Activated T-helper 1 cell treated with anti-CD3 and anti-CD28 coated beads, Interleukin-2, amount 50 U/mL, for 16 hours (primary cell): ENCODE measurements at places on chromosomes 3 and 15.

- DNase-seq = no peak
Observed at GRCh38 chr15:40190591-40190990, 29.7 kb downstream of the BUB1B start.

DNA sequence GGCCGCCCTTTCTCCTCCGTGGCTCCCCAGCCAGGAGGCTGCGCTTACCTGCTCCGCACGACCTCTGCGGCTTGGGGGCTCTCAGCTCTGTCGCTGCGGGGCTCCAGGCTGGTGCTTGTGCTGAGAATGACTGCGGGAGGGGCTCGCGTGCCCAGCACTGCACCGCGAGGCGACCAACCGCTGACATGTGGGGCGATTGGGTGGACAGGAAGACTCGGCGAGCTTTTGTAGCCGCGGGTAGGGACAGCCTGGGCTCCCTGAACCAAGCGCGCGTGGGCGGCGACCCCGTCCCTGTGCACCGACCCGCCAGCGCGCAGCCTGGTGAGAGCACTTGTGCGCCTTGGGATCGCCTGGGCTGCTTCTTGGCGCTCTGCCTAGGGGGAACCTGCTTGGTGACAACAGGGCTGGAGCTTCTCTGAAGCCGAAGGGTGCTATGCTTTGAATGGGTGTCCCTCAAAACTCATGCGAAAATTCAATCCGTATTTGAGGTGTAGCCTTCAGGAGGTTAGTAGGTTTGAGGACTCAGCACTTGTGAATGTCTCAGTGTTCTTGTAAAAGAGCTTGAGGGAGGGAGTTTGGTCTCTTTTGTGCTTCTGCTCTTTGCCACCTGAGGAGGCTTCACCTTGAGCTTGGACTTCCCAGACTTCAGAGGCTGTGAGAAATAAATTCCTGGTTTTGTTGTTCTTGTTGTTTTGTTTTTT lies 50.4 kb downstream of the IL12A start:
- no peak for DNase-seq

GRCh38 chr3:16109929-16110328 lies 64.6 kb upstream of the GALNT15 start:
- DNase-seq = no peak

GRCh38 chr3:87410110-87410509 lies 133.7 kb upstream of the POU1F1 start:
- DNase-seq = no peak

GRCh38 chr3:55884491-55885285 lies 397.6 kb upstream of the WNT5A start:
- no peak for DNase-seq

- DNase-seq = no peak
Observed at GRCh38 chr3:64837986-64838735, 150.4 kb upstream of the ADAMTS9 start.

- no peak for DNase-seq
Observed at GRCh38 chr3:188507244-188507720, 353.3 kb downstream of the LPP start.

GRCh38 chr3:195895861-195896360 lies 12.4 kb downstream of the TNK2 start:
- peak; percentile 58 for DNase-seq

DNA sequence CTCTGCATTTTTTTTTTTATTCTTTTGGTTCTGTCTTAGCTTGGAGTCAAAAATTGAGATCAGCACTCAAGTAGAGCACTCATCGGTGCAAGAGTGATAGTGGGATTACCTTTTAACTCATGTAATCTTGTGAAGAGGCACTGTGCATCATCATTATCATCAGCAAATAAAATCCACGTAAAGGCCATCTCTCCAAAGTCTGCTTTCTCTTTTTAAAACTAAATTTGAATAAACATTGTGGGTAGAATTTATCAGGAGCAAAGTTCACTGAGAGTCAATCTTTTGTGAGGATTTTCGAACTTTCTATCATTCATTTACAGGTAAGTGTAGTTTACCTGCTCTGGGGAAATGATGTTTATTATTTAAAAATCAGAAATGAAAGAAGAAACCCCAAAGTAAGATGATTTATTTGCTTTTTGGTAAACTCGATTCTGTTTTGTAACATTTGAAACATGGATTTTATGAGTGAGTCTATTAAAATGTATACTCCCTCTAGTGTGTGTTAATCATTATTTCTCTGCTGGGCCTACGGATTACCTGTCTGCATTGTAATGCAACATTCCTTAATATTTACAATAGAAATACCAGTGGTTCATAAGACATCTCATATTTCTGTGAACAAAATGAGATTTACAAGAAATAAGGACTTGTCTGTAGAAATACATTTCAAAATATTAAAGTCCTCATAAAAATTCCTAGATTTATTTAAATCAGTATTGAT lies 327.7 kb upstream of the NAALADL2 start:
- no peak for DNase-seq

DNA sequence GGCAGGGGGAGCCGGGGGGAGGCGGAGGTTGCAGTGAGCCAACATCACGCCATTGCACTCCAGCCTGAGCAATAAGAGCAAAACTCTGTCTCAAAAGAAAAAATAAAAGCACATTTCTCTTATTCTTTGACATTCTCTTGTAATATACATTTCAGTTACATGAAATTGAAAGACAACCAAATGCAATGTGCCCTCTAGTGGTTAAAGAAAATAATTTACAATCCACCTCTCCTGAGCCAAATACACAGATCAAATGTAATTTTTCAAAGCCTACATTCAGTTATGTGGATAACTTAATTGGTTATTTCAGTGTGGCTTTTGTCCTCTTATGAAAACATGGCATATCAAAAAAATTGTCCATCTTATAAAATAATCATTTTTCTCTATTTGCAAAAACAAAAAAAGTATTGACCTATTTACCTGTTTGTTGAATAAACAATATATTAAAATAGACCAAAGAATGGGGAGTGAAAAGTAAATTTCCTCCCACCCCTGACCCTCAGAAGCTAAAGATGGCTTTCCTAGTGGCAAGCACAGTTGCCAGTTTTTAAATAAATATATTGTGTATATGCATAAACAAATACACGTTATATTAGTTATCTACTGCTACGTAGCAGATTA lies 14.2 kb upstream of the U2SURP start:
- DNase-seq = no peak

- DNase-seq = no peak
Observed at GRCh38 chr3:69738315-69738714, 949 bp upstream of the MITF start.

GRCh38 chr3:14261229-14261628 lies 82.6 kb downstream of the LSM3 start:
- DNase-seq = peak; percentile 60

GRCh38 chr3:172846103-172846561 lies 95.6 kb downstream of the ECT2 start:
- DNase-seq = no peak

DNA sequence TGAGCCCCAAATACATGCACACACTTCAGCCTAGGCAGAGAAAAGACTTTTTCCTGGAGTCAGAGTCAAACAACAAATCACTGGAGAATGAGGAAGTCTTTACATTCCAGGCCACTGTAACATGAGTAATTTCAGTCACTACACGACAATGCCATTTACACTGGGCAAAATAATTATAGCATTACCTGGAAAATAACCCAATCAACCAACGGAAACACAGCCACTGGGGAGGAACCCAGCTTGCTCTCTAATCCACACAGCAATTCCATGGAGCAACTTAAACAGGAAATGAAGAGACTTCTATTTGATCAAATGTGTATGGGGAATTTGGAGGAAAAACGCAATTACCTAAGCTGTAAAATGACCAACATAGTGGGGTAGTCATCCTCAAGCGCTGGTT lies 15.2 kb downstream of the FSTL1 start:
- DNase-seq = no peak

DNA sequence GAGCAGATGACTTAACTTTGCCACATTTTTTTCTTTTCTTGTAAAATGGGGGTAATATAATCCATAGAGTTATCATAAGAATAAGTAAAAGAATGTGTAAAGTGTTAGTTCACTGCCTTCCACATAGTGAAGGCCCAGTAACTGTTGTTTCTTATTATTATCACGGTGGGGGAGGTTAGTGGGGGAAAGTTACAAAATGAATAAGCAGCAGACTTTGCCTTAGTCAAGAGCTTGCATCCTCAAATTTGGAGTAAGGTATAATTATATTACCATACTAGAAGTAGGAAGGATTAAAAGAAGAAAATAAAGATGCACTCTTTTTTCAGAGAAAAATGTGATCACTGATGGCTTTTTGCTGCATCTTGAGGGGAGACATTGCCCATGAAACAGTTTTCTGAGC lies 247.6 kb downstream of the PTPRG start:
- no peak for DNase-seq

GRCh38 chr3:52524752-52525679 lies 8.6 kb downstream of the NT5DC2 start:
- no peak for DNase-seq

- DNase-seq = no peak
Observed at GRCh38 chr3:139105154-139105702, 60.5 kb upstream of the PRR23C start.

DNA sequence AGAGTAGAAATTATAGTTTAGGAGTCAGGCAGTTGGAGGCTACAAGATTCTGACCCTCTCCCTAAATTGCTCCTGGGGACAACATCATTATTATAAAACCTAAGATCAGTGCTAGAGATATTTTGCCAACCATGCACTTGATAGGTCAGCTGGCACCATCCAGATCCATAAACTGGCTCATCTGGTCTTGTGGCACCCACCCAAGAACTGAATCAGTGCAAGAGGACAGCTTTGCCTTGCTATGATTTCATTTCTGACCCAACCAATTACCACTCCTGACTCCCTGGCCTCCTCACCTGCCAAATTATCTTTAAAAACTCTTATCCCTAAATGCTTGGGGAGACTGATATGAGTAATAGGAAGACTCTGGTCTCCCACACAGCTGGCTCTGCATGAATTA lies 461.1 kb upstream of the TGFBR2 start:
- DNase-seq = no peak

GRCh38 chr15:28786521-28786920 lies 61.9 kb downstream of the GOLGA6L7 start:
- DNase-seq = no peak

DNA sequence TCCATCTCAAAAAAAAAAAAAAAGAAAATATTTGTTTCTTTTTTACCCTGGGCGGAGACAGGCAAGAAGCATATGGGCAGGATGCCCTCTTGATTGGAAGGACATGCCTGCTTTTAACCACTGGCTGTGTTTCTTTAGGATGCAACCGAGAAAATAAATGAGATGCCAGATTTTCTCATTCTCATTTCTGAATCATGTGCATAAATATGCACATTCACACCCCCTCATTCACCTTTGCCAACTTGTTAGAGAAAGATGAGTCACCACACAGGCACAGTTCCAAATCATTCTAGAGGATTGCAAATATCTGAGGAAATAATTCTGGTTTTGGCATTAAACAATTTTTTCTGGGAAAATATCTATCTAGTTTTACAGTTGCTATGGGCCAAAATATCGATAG lies 3.3 kb downstream of the LIPH start:
- no peak for DNase-seq

DNA sequence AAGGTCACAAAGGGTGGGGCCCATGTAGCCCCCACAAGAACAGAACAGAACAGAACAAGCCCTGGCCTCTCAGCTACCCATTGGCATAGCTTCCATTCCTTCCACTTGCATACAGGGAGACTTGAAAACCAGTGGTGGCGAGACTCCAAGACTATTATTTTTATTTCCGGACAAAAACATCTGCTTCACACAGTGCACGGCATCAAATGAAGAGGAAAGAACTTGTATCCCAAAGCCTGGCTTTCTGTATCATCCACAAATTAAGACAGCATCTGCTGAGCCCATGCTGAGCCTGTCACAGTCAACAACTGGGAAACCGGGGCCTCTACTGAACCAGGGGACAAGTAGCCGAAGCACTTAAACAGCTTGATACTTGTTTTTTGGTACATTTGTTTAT lies 56.0 kb downstream of the CLEC3B start:
- no peak for DNase-seq

- no peak for DNase-seq
Observed at GRCh38 chr3:46098319-46098761, 71.1 kb upstream of the XCR1 start.

DNA sequence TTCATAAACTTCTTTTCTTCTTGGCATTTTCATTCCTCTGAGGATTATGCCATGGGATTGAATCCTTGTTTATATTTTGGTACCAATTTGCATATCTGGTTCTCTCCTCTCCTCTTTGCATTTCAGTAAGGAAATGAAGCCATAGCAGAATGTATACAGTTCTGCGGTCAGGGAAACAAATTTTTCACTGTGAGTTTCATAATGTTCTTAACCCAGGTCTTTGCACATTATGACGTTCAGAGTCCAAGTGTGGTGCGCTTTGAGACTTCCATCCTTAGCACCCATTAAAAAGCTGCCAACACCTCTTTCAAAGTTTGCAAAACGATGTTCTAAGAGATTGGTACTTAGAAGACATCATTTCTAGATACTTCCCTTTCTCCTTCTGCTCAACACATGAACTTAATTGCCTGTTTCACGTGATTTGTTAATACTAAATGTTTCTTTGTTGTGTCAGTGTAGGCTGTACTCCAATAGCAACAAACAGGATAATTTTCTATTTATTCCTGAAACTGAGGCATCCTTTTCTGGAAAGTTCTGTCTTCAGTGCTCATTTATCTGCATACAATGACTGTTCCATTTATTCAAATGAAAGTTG lies 953.1 kb upstream of the NR2F2 start:
- no peak for DNase-seq
